NCI-H187 (cell line): ENCODE measurements at places on chromosomes 7 and 10.

GRCh38 chr7:55538538-55538937 is 33.8 kb downstream of the VOPP1 start:
- no peak for DNase-seq

GRCh38 chr10:59971915-59972314 is 65.6 kb upstream of the CCDC6 start:
- DNase-seq, result no peak

- no peak for DNase-seq
Observed at GRCh38 chr10:103153302-103154197, 39.5 kb downstream of the NT5C2 start.

GRCh38 chr10:76398043-76398710 is 966.8 kb downstream of the LRMDA start:
- DNase-seq, result no peak

- DNase-seq, result no peak
Observed at GRCh38 chr10:69809318-69809717, 7.6 kb downstream of the COL13A1 start.

GRCh38 chr7:25846722-25847121 is 305.3 kb upstream of the NFE2L3 start:
- DNase-seq, result no peak

GRCh38 chr7:143318661-143319060 is 2.8 kb downstream of the CLCN1 start:
- no peak for DNase-seq

DNA sequence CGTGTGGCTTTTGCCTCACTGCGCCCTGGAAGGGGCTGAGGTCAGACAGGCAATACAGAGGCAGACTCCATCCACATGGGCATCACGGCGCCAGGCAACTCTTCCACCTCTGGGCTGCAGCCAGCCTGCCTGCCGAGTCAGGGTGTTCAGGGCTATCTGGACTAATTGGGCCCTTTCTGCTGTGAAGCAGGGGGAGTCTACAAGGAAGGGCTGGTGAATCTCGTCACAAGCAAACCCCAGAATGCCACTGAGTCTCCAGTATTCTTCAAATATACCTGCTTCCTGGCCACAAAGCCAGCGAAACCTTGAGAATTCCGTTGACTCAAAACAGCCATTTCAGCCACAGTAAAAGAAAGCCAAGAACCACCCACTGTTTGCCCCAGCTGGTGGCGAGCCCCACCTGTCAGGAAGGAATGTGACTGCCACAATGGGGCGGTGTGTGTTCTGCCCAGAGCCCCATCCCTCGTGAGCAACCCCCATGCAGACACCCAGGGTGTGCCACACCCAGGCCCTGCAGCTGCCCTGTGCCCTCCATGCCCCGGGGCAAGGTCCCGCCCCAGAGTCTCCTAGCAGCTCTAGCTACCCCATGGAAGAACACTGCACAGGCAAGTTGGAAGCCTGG is 117.3 kb downstream of the FAM53B start:
- DNase-seq, result no peak

DNA sequence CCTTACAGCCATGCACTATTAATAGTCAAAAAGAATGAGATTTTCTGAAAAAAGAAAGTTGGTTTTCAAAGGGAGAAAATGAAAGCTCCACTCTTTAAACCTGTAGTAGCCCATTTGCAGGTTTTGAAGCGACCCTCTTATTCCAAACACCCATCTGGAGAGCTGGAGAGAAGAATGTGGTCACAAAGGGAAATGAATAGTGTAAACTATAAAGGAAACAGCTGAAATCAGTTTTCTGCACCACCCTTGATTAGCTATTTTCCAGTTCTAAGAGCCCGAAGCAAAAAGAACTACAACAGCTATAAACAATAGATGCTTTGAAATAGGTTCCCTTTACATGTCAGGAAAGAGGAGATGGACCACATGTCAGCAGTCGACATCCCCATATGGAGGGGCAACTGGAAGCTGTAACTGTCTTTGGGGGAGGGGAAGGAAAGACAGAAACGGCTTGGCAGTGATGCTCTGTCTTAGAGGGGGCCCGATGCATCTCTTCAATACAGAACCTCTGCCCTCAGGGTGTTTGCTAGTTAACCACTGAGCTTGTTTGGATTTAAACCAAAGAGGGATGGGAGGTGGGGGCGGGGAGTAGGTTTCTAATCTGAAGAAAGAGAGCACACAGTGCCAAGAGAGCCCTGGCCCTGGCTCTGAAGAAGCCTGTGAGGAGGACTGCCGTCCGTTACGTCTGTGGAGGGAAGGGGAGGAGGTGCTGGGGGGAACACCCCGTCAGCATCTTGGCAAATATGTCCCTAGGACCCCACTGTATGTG is 55.3 kb downstream of the CPVL start:
- DNase-seq, result no peak

DNA sequence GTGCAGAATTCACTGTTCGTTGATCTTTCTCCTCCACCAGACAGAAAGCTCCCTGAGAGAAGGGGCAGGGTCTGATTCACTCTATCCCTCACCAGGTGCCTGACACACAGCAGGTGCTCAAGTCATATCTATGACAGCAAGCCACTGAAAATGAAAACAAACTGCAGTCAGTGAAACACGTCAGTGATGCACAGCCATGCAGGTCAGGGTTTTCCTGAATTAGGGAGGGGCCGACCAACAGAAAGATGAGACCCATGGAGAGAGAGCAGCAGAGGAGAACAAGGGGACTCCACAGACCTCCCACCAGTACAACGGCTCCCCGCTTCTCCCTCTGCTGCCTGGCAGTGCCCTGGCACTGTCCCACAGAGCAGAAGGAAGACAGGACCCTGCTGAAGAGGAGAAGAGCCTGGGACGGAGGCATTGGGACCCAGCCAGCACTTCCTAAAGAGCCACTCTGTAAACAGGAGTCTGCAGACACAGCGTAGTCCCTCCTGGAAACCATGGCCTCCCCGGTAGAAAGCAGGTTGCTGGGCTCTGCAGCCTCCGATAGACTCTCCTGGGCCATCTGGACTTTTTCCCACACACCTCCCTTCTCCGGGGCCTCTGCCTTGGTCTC is 50.3 kb downstream of the FAM53B start:
- peak; percentile 53 for DNase-seq

DNA sequence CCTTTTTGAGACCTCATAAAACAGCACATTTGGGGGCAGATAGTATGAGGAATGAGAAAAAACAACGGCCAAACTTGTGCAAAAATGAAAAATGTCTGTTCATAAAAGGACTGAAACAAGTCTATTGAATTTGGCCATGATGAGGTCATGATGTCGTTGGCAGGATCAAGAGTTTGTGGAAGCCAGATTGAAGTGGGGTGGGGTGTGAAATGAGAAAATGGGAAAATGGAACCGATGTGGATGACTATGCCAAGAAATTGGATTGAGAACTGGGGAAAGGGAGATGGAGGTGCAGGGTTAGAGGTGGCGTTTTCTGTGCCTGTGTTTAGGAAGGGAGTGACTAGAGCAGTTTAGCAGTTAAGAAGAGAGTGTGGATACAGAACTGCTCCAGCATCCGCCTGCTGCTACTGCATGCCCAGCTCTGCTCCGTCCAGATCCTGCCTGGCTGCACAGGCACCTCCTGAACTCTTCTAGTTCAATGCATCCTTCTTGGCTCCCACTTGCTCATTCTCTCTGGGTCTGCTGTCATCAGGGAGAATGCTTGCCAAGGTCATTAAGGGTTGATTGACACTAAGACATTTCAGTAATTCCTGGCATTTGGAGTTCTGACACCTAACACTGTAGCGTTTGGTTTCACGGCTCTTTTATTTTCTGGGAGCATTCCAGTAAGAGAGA is 111.9 kb downstream of the GALNT17 start:
- no peak for DNase-seq

GRCh38 chr10:1344846-1345245 is 288.7 kb downstream of the WDR37 start:
- DNase-seq, result no peak

GRCh38 chr10:117861329-117861728 is 185.4 kb downstream of the RAB11FIP2 start:
- DNase-seq, result no peak

- DNase-seq, result no peak
Observed at GRCh38 chr7:45714521-45714820, 140.3 kb downstream of the ADCY1 start.

GRCh38 chr7:47037607-47038006 is 544.3 kb downstream of the TNS3 start:
- no peak for DNase-seq

GRCh38 chr10:100020142-100020885 is 10.6 kb upstream of the DNMBP start:
- peak; percentile 35 for DNase-seq
